ENCODE measurements at places on chromosomes 11 and 22.

DNA sequence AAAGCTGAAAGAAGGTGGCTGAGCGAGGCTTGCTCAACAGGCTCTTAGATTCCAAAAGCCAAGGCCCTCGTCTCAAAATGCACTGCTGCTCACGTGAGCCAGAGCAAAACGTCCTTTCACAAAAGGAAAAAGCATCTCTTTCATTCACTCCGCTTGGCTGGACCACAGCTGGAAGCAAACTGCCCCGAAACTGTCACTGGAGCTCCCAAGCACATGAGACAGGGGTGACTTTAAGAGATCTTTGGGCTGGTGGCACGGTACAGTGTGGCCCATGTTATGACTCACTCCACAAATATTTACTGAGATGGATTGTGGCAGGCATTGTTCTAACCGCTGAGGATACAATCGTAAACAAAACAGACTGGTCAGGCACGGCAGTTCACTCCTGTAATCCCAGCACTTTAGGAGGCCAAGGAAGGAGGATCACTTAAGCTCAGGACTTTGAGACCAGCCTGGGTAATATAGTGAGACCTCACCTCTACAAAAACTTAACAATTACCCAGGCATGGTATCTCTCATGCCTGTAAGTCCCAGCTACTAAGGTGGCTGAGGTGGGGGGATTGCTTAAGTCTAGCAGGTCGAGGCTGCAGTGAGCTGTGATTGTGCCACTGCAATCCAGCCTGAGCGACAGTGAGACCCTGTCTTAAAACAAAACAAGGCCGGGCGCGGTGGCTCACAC, 3.6 kb downstream of the PLA2G6 start:
- DNase-seq = peak; percentile 82

DNA sequence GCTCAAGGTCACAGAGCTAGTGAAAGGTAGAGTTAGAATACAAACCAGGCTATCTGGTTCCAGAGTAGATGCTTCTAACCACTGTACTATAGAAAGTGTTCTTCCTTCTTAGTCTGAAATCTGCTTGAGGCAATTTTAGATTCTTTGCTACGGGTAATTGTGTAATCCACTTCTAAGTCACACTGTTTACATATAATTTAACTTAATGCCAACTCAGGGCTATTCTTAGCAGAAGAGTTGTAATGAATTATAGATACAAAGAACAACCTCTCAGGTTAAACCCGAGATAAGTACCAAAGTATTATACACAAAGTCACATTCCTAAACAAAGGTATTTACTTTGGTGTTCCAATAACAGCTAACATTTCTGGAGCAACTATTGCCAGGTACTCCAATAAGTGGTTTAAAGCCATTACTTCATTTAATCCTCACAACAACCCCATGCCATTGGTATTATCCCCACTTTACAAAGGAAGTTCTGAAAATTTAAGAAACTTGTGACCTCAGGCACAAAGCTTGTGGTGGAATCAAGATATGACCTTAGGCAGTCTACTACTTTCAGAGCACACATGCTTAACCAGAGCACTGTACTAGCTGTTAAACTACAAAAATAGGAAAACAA, 31.1 kb upstream of the DDI1 start:
- DNase-seq = no peak

DNA sequence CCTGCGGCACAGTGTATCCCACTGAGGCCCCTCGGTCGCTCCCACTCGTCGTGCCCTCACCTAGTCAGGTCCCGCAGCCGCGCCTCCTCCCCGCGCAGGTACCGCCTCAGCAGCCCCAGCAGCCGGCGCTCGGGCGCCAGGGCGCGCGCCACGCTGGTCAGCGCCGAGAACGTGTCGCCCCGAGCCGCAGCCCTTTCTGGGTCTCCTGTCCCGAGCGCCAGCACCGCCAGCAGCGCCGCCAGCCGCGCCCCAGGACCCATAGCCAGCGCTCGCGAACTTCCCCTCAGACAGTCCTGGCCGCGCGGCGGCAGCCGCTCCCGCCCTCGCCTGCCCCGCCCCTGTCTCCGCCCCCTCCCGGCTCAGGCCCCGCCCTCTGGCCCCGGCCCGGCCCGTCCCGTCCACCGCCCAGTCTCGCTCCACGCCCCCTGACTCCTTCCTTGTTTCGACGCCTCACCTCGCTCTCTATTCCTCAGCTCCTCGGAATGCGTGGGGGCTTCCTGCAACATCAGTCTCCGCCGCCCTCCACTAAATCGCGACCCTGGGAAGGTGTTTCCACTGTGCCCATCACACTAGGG, at the start of gene P4HA3:
TSS of gene P4HA3 (minus strand) at position 289 of the 575 bp plus-strand sequence. CDS start at position 260, 29 bp downstream.
- DNase-seq = peak; percentile 18

- DNase-seq = no peak
Measured at GRCh38 chr11:22234743-22235142, 41.9 kb downstream of the ANO5 start.

GRCh38 chr11:14894657-14895598, 2.9 kb upstream of the CYP2R1 start:
- no peak for DNase-seq

DNA sequence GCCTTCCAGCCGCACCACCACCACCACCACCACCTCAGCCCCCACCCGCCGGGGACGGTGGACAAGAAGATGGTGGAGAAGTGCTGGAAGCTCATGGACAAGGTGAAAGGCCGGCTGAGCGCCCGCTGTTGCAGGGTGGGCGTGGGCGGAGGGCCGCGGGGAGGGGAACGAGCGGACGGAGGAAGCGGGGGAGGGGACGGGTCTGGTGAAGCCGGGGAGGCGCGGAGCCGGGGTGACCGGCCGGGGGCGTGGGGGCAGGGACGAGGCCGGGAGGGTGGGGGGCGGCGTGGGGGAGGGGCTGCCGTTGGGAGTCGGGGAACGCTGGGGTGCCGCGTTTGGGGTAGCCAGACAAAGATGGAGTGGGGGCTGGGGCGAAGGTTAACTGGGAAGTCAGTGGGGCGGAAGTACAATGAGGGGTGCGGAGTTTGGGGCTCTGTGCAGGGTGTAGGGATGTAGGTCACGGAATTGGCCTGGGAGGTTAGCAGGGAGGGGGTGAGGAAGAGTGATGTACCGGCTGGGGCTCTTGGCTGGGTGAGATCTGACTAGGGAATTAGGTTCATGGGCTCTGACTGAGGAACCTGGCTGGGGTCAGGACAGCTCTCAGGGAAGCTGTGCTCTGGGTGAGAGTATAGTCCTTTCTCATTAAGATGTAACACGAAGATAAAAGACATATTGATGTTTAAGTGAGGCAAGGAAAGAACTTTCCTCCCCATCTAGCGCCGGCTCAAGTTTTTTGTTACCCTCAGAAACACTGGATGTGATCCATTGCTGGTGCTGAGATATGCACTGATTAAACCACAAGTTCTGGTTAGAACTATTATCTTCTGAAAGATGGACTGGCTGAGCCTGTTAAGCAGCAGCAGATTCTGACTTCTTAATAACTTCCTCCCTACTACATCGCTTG, 624 bp downstream of the CBL start:
- DNase-seq = no peak

GRCh38 chr11:2277933-2278523, 7.6 kb upstream of the ASCL2 start:
- DNase-seq = no peak

DNA sequence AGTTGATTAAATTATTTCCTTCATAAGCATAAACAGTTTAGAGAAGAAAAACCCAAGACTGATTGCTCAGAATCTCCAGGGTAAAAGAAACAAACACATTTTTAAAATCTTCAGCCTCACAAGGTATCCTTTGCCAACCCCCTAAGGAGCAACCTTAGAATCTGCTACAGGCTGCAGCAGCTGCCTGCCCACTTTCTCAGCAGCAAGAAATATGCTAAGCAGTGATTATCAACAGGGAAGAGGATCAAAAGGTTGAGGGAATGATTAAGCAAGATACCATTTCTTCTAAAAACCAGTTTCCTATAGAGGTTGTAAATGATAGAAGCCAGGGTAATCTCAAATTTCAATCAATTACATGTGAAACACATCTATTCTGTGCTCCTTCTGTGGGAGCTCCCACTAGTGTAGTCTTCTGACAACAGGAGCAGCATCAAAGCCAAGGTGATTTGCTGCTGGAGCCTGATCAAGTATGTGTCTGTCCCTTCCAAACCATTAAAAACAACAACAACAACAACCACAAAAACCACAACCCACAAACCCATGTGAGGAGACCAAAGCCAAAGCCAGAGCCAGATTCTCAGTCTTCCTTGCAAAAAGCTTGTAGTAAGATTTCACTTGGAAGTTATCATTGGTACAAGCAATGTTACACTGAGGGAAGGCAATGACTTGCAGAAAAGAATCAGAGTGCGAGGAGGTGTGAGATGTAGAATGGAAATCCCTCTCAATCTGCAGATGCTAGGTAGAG, 761.2 kb downstream of the DLG2 start:
- DNase-seq = no peak

GRCh38 chr11:69210310-69211035, 54.7 kb downstream of the SMIM38 start:
- DNase-seq = no peak

DNA sequence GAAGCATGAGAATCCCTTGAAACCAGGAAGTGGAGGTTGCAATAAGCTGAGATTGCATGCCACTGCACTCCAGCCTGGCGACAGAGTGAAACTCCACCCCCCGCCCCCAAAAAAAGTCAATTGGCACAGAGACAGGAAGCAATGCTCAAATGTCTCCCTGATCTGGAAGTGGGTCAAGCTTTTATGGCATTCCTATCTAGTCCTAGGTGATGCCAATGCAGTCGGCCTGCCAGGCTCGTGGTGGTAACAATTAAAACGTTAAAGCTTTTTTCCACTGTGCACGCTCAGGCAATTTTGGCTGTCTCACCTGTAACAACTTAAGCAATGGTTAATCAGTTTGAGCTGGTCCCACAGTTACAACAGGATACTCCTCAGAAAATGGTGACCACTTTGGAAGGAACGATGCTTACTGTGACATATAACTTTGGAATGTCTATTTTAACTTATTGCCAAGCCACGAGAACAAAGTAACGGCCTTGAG, 18.9 kb upstream of the PISD start:
- DNase-seq = no peak

GRCh38 chr11:28836285-28837081, 728.3 kb downstream of the METTL15 start:
- no peak for DNase-seq

- no peak for DNase-seq
Measured at GRCh38 chr11:10265936-10266335, 28.1 kb downstream of the SBF2 start.

DNA sequence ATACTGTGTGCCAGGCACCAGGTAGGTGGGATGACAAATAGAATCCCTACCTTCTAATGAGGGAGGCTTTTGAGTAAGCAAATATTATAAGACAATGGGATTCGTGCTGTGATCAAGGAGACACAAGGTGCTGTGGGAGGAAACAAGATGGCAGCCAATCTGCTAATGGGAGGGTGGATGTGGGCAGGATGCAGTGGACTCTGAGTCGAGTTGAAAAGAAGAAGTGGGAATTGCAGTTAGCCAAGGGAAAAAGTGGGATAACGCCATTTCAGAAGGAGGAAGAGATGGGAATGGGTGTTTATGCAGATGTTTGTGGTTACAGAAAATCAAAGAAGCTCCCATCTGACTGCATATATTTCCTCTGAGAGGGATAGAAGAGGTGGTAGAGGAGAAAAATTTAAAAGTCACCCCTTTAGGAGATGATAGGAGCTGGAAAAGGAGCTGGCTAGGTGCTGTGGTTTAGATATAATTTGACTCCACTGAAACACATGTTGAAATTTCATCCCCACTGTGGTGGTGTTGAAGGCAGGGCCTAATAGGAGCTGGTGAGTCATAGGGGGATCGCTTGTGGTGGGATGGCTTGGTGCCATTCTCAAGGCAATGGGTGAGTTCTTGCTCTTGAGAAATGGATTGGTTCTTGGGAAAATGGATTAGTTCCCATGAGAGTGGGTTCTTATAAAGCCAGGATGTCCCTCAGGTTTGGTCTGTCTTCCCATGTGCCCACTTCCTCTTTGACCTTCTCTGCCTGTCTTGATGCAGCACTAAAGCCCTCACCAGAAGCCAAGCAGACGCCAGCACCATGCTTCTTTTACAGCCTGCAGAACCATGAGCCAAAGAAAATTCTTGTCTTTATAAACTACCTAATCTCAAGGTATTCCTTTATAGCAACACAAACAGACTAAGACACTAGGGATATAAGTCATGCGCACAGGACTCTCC, 30.0 kb upstream of the POU2AF1 start:
- DNase-seq = no peak

DNA sequence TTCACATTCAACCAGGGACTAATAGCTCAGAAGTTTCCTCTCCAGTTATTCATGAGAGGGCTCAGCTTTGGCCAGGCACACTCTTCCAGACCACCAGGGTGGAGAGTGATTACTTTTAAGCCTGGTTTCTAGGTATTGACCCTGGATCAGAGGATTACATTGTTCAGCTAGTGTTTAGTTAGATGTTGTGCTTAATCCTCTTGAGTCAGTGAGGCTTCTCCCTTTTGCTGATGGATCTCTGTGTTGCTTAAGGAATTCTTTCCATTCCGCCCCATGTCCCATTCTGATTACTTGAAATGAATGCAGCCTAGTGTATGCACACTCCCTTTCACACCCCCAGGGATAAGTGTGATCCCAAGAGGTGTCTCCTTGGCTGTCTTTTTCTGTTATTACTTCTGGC, 271.7 kb upstream of the ANO5 start:
- no peak for DNase-seq
